ENCODE measurements at places on chromosomes 2 and 18. TPM values are rescaled to one million over a fixed set of nuclear protein-coding genes. Genes with fewer than 3 reads are reported as not detected.

GRCh38 chr2:221420245-221420644 is 151.9 kb downstream of the EPHA4 start:
- DNase-seq: no peak

Gene GPR75
- total RNA-seq: 1.4 TPM

Gene IL36B
- not detected for total RNA-seq

DNA sequence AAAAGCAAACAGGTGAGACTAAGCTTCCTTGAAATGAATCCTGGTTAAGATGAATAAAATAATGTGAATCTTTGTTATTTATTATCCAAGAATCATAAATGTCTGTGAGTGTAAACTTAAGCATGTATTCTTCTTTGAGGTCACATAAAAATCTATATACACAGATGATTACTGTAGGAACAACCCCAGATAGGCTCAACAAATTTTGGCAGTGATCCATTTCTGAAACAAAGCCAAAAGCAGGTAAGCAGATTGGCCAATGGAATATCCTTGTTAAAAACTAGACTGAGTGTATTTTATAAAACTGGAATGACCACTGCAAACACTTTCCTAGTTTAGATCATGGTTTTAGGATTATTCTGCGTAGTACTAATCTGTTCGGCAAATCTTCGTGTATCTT is 11.3 kb downstream of the SCYGR5 start:
- no peak for DNase-seq

DNA sequence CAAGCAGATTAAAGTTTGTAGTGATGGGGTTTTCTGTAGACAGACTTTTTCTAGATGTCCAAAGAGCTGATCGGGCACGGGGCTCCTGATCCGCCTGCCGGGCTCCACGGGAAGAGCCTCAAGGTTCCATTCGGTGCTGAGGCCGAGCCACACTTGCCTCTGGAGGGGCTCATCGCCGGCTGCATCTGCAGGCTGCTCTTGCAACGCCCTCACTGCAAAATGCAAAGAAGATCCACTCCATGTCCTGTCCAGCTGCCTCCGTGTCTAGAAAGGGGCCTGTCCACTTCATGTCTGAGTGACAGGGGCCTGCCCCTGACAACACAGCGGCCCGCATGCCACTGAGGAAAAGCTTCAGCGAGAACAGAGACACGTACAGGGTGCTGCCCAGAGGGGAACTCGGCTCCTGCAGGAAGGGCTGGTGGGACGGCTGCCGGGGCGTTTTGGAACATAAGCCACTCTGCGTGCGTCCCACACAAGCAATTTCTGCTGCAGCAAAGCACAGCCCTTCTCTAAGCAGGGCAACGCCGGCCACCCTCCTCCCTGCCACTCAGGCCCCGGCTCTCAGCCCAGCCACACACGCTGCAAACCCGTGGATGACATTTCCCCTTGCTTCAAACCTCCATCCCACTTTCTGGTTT is 53.6 kb upstream of the CTDP1 start:
- DNase-seq: no peak

DNA sequence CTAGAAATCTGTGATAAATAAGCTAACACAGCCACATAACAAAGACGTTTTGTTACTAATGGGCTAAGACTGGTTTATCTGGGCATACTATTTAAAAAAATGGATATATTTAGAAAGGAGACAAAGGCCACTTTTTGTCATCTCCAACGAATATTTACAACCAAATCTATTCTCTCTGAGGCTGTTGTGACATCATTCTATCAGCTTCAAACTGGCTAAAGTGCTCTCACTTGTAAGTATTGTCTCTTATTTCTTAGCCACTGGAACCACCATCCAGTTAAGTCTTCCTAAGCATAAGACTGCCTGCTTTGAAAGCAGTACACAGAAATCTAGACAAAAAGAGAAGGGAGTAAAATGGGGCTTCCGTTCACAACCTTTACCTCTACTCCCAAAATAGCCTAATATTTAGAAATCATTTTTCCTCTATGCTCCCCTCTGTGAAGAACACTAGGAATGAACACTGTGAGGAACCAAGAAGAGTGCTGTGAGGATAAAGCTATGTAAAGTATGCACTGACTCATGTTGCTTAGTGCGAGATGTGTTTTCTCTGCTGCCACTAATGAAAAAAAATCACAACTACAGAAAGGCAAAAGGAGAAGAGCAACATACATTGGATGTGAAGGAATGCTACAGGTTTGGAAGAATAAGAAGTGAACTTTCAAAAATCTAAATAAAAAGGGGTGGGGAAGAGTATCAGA is 264.1 kb downstream of the EXOC6B start:
- DNase-seq: no peak

Gene SULT1C2
- total RNA-seq: 0.70 TPM
